ENCODE measurements at places on chromosomes 5 and 9.

GRCh38 chr5:177973066-177973635, 22.9 kb downstream of the PROP1 start:
- no peak for DNase-seq

DNA sequence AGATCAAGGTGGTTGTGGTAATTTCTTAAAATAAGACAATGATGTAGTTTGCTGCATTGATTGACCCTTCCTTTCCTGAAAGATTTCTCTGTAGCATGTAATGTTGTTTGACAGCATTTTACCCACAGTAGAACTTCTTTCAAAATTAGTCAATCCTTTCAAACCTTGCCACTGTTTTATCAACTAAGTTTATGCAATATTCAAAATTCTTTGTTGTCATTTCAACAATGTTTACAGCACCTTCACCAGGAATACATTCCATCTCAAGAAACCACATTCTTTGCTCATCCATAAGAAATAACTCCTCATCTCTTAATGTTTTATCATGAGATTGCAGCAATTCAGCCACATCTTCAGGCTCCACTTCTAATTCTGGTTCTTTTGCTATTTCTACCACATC, 43.8 kb downstream of the NR2F1 start:
- no peak for DNase-seq

GRCh38 chr5:122292332-122292731, 19.7 kb upstream of the SNCAIP start:
- no peak for DNase-seq

DNA sequence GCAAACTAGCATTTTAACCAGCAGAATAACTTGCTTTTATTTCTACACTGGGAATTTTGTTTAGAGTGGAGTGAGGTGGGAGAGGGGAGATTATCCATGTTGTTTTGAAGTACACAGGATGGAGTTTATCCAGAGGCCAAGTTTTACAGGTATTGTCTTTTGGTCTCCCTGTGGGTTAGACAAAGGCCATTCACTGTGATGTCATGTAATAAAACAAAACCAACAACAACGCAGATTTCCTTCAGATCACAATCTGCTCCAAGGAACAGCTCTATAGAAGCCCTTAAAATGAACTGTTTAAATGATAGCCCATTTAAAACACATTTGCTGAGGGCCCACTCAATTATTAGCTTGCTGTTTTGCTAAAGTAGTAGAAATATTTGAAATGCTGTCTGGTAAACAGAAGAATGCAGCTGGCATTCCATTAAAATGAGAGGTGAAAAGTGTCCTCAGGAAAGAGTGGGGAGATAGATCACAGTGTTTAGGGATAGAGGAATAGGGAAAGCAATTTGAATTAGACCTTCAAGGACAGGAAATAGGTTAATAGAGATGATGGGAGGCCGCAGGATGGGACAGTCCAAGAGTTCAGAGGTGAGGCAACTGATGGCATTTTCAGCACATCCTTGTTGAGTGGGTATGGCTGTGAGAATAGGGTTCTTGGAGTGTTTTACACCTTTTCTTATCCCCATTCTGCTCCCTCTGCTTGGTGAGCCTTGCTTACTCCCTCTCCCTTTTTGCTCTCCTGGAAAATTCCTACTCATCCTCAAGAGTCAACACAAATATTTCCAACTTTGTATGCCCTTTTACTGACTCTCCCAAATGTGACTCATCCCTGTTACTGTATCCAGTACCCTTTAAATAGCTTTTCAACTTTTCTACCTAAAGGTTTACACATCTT, 140.1 kb upstream of the NR3C1 start:
- no peak for DNase-seq

DNA sequence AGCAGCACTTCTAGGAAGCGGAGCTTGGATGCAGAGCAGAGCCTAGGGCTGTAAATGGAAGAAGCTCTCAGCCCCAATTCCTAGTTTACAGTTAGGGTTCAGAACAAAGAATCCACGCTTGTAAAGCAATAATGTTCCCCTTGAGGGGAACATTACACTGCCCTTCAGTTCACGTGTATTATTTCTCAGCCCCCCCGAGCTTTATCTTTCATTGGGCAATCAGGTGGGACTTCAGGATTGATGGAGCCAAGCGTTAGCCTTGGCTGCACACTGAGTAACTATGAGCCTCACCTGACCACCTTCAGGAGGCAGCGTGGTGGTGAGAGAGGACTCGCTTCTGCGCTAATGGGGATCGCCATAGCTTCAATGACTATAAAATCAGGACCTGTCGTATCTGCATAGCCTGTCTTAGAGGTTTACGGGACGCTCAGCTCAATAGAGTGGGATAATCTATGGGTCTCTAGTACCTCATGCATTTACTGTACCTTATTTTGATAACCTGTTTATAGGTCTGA, 157.0 kb upstream of the RASEF start:
- DNase-seq: no peak

- no peak for DNase-seq
Observed at GRCh38 chr5:41831155-41831554, 39.1 kb downstream of the OXCT1 start.

GRCh38 chr5:81207009-81207408, 26.1 kb upstream of the CKMT2 start:
- no peak for DNase-seq

DNA sequence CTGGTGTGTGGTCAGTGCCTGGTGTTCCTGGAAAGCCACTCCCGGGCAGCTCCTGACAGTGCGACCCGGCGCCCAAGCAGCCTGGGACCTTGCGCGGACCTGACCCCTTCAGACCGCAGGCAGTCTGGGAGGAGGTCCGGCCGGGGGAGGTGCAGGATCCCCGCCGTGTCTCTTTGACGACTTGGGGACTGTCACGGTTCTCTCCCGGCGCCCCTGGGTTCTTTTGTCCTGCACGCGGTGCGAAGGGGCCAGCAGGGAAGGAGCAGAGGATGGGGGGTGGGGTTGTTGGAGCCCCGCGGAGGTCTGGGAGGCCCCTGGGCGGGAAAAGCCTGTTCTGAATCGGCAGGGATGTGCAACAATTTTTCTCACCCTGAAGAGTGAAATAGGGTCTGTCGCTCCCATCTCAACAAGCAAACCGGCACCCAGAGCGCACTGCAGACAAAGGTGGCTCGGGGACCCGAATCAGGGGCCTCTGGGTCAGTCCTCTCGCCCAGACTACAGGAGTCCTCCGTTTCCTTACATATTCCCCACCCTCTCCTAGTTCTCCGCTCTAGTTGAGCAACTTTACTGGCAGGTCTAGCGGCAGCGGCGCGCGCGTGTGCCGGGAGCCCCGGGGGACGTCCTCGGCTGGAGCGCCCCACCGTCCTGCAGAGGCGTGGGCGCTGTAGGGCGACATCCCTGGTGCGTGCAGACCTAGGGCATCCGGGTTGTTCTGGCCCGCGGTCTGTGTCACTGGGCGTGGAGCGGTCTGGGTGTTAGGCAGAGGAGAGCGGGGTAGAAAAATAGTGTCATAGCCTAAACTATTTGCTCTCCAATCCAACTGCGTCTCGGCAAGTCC, 1.2 kb downstream of the VCAN start:
- peak; percentile 57 for DNase-seq

DNA sequence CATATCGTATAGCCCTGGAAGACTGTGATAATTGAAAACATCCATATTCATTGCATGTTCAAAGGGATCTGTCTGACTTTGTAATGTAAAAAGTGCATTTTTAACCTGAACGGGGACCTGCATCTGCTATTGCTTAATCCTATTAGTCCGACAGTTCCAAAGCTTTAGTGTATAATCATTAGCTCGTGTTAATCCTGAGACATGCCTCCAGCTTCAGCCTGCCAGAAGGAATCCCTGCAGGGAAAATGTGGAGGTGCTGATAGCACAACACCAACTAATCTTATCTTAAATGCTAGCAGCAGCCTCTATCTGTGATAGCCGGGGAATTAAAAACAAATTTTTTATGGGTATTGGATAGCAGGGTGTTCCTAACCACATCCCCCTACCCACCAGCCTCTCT, 495.2 kb downstream of the TLE4 start:
- DNase-seq: no peak

GRCh38 chr5:133881576-133882388, 86.6 kb downstream of the C5orf15 start:
- no peak for DNase-seq

DNA sequence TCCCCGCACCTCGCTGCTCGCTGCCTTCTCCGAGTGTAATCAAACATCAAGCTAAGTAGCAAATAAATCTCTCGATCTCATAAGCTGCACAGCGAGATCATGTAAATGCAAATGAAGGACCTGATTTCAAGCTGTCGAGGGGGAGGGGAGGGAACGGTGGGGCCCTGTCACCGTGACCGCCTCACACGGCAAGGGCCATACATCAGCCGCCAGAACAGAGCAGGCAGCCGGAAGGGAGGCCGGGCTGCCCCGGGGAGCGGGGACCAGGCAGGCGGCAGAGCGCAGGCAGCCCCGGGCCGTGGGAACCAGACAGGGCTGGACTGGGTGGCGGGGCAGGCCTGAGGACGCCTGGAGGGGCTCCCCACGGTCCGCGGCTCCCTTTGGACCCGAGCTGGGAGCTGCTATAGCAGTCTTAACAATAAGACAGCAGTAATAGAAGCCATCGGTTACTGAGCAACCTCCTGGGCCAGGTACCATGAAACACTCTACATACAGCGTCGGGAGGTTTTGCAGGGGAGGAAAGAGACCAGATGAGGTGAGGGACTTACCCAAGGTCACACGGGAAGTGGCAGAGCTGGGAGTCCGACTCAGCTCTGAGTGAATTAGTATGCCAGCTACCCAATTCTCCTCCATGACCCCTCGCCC, 76.8 kb downstream of the CFAP77 start:
- peak; percentile 73 for DNase-seq

DNA sequence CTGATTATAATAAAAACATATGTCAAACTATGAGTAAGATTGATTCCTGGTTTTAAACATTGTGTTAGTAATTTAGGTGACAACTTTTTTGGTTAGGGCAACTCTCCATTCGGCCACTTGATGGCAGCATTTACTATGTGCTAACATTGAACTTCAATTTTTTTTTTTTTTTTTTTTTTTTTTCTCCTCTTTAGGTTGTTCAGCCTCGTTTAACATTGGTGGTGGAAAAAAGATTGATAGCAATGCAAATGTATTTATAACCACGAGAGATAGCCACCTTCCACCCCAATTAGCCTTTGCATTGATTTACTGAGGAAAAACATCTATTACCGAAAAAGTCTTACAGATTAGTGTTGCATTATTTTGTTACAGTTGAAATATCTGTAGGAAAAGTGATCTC, 159.1 kb downstream of the CSNK1G3 start:
- peak; percentile 58 for DNase-seq

GRCh38 chr5:147452165-147452811, 57.6 kb downstream of the DPYSL3 start:
- DNase-seq: no peak
